Globus pallidus (tissue), 1 donor: ENCODE measurements at places on chromosomes 5 and 9.

GRCh38 chr5:116600876-116601275 is 26.3 kb upstream of the SEMA6A start:
- no peak for DNase-seq

DNA sequence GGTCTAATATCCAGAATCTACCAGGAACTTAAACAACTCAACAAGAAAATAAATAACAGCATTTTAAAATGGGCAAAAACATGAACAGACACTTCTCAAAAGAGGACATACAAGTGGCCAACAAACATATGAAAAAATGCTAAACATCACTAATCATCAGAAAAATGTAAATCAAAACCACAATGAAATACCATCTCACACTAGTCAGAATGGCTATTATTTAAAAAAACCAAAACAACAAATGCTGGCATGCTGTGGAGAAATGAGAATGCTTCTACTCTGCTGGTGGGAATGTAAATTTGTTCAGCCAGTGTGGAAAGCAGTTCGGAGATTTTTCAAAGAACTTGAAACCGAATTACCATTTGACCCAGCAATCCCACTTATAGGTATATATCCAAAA is 63.1 kb downstream of the ADAMTS6 start:
- no peak for DNase-seq

DNA sequence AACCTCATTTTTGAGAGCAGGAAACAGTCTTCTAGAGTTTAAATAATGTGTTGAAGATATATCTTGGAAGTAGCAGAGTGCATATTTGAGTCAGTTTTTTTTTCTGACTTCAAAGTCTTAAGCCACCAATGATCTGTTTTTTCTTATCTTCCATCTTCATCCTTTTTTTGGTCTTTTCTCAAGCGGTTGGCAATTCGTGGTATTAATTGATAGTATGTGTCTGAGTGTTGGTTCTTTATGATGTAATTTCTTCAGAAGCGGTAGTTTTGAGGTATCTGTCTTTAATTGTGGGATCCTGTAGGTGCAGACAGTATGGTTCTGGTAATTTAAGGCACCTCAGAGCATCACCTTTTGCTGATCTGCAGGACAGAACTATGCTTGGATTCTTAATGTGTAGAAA is 3.9 kb downstream of the CSNK1G3 start:
- no peak for DNase-seq

GRCh38 chr5:137706841-137707240 is 29.0 kb downstream of the KLHL3 start:
- no peak for DNase-seq

DNA sequence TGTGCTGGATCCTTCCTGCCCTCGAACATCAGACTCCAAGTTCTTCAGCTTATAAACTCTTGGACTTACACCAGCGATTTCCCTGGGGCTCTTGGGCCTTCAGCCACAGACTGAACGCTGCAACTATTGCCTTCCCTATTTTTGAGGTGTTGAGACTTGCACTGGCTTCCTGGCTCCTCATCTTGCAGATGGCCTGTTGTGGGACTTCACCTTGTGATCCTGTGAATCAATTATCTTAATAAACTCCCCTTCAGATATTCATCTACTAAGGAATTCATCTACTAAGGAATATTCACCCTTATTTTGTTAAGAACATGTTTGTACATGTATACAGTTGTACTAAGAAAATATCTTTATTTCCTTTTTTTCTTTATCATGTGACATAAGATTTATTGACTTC is 1079.7 kb downstream of the CDH12 start:
- DNase-seq = no peak

GRCh38 chr9:103397868-103398600 is 402.9 kb downstream of the CYLC2 start:
- peak; percentile 37 for DNase-seq

DNA sequence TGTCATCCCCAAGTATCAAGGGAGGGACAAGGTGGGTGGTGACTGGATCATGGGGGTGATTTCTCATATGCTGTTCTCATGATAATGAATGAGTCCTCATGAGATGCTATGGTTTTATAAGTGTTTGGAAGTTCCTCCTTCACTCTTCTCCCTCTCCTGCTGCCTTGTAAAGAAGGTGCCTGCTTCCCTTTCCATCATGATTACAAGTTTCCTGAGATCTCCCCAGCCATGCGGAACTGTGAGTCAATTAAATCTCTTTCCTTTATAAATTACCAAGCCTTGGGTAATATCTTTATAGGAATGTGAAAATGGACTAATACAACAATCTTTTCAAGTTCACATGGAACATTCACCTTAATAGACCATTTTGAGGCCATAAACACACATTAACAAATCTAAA is 21.5 kb upstream of the DOCK2 start:
- no peak for DNase-seq

DNA sequence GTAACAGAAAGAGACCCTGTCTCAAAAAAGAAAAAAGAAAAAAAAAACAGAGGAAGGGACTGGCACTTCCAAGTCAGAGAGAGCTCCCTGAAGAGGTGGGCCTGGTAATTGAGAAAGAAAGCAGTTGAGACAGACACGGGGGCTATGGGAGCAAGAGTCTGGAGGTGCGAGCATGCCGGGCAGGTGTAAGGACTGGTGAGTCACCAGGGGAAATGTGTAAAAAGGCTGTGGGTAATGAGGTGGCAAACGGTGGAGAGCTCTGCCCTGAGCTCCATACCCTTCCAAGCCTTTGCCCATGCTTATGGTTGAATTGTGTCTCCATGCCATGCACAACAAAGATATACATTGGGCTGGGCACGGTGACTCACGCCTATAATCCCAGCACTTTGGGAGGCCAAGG is 18.0 kb upstream of the JADE2 start:
- DNase-seq = no peak
